CD4-positive, alpha-beta T cell treated with Interleukin-4 for 1 hour (primary cell): ENCODE measurements at places on chromosomes 1 and 21.

DNA sequence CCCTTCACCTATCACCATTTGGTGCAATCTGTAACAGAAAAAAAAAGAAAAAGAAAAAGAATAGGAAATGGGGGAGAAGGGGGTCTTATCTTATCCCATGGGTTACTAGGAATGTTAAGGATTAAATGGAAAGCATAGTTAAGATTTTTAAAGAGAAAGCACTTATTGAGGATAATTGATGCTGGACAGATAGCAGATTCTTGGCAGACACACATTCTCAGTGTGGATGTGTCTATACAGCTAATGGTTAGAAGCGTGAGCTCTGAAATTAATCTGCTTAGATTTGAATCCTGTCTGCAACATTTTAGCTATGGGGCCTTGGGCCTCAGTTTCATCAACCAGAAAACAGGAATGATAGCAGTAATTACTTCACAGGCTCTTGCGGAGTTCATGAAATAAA is 67.1 kb downstream of the SSBP3 start:
- DNase-seq, result no peak

GRCh38 chr21:33496345-33496744 is 4.8 kb upstream of the DNAJC28 start:
- no peak for DNase-seq

GRCh38 chr1:228062085-228062791 is 20.3 kb upstream of the ARF1 start:
- DNase-seq, result no peak

DNA sequence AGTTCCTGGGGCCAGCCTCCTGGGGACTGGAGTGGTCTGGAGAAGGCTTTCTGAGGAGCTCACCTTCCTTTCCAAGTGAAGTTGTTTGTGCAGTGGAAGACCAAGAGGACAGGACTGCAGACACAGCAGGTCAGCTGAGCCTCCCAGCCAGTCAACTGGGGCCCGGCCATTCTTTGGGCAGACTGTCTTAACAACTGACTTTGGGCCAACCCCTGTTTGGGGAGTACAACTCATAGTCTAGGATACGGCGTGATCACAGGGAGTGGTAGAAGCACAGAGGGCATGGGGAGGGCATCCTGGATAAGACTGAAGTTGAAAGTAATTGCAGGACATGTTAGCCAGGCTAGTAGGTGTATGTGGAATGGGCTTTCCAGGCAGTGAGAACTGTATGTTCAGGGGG is 50.3 kb downstream of the PGM1 start:
- no peak for DNase-seq

GRCh38 chr1:119150150-119150549 is 9.7 kb upstream of the WARS2 start:
- DNase-seq, result no peak

- DNase-seq, result no peak
Observed at GRCh38 chr1:94836891-94837290, 16.7 kb downstream of the SLC44A3 start.

- no peak for DNase-seq
Observed at GRCh38 chr1:204255966-204256365, 42.2 kb upstream of the GOLT1A start.

- DNase-seq, result no peak
Observed at GRCh38 chr1:5945445-5945844, 46.8 kb downstream of the NPHP4 start.

DNA sequence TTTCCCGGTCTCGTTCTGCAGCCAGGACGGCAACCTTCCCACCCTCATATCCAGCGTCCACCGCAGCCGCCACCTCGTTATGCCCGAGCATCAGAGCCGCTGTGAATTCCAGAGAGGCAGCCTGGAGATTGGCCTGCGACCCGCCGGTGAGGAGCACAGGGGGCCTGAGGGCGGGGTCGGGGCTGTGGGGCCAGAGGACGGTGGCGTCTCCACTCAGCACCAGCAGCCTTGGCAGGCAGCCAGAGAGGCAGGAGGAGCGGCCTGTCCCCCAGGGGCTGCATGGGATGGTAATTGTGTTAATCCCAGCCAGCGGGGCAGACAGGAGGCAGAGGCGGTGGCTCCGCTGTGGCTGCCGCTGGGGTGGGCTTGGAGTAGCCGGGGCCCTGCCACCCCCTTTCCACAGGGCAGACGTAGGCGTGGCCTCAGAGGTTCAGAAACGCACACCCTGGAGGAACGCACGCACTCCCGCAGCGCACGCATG is 12.1 kb downstream of the SAMD11 start:
- no peak for DNase-seq

DNA sequence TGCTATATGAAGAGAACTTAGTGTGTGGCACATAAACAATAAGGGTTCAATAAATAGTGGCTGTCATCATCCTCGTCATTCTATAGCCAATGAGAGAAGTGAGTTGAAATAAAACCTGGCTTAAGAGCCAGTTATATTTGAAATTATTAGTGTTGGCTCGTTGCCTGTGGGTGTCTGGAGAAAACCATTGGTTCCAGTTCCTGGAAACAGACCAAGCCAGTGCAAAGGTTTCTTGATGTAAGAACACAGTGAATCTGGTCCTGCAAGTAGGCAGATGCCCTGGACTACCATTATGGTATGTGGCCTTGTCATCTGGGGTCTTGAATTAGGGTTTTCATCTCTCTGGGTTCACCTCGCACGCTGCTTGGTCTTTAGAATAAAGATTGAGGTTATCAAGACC is 43.3 kb downstream of the URB2 start:
- DNase-seq, result no peak

GRCh38 chr1:240663169-240663879 is 51.4 kb upstream of the GREM2 start:
- DNase-seq, result no peak

- no peak for DNase-seq
Observed at GRCh38 chr1:203626910-203627246, 246 bp downstream of the ATP2B4 start.
